ENCODE measurements at places on chromosomes 16 and 17.

GRCh38 chr17:77373299-77374169 lies 232.8 kb downstream of the SEC14L1 start:
- DNase-seq = no peak

GRCh38 chr17:61467416-61468262 lies 15.4 kb downstream of the TBX4 start:
- no peak for DNase-seq

DNA sequence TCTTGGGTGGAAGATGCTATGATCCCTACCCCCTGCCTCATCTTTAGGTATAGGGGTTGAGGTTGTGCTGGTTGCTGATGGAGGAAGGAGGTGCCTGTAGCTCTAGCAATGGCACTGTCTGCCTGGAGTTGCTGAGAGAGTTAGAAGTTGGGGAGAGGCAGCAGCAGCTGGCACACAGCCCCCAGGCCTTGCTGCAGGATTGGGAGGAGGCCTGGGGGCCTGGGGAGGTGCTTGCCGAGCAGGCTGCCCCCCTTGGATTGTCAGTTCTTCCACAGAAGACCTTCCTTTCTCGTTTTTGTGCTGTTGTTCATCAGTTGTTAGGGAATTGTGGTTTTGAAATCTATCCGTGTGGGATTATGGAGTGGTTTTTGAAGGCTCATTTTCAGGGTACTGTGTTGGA lies 52.9 kb downstream of the SEC14L1 start:
- no peak for DNase-seq

GRCh38 chr17:29954405-29954804 lies 13.0 kb downstream of the EFCAB5 start:
- DNase-seq = no peak

DNA sequence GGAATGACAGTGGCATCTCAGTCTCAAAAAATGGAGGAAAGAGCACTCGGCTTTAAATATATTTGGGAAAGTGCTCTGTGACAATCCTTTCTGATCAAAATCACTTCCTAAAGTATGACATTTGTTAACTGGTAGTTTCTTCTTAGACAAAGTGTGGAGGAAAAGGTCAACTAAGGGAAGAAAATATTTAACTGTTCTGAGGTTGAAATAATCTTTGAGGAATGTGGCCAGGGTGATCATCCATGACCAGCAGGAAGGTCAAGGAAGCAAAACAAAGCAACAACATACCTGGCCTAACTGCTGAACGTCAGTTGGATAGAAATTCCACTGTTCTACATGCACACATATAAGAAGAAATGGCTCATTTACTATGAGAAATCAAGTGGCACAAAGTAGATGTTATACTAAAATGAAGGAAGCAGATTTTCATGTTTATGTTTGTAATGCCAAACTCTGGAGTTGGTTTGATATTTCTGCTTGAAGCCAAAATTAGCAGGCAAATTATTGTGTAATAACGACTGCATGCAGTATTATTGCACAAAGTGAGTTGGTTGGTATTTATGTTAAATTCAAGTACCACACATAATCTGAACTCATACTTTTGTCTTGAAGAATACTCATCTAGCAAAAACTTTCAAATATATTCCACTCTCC lies 87.3 kb upstream of the CORO6 start:
- no peak for DNase-seq

- DNase-seq = no peak
These were observed 4.3 kb upstream of the ENGASE start for GRCh38 chr17:79070266-79070880.

DNA sequence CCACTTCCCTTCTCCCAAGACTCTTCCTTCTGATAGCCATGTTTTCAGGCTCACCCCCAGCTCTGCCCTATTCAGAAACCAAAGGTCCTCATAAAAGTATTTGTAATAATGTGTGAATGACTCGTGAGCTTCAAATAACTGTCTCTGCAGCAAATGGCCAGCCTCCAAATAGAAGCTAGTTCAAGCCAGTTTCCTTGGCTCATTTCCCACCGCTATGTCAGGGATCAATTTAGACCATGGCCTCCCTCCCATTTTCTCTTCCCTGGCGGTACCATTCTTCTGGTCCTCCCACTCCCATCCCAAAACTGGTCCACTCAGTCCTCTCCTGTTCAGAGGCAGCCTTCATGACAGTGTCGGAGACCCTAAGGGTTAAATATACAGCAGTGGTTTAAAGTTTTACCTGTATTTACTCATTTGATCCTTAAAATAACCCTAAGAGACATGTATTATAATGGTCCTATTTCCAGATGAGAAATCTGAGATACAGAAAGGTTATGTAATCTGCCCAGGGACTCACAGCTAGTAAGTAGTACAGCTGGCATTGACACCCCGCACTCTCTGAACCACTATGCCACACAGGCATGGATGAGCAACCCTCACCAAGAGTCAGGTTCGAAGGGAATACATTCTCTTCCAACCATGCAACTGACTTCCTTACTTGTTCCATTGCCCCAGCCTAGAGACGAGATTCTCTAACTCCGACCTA lies 42.9 kb downstream of the GAS7 start:
- no peak for DNase-seq

GRCh38 chr17:34437188-34437587 lies 74.2 kb upstream of the CCL1 start:
- no peak for DNase-seq

- no peak for DNase-seq
These were observed 86.5 kb downstream of the MYH13 start for GRCh38 chr17:10286324-10286723.

- no peak for DNase-seq
These were observed 205.3 kb upstream of the TNRC6C start for GRCh38 chr17:77753246-77753645.
